CD4-positive, alpha-beta T cell (primary cell): ENCODE measurements at places on chromosomes 5 and 9.

DNA sequence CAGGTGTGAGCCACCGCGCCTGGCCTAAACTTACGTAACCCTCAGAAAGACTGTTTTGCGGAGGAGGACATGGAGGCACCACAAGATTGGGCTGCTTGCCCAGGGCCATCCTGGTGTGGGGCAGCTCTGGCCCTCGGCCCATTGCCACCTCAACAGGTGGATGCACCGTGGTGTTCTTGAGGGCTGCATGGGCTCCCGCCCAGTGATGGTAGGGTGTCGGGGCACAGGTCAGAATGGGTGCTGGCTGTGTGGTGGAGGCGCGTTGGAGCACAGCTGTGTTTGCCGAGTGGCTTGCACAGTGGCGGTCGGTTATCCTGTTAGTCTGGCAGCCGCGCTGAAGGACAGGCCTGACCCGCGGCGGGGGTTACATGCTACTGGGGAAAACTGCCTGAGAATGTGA lies 196.9 kb downstream of the CACNA1B start:
- DNase-seq: no peak

GRCh38 chr5:112711436-112711835 lies 26.2 kb upstream of the APC start:
- DNase-seq: no peak

- DNase-seq: no peak
Observed at GRCh38 chr5:179309751-179310320, 35.4 kb downstream of the ADAMTS2 start.

DNA sequence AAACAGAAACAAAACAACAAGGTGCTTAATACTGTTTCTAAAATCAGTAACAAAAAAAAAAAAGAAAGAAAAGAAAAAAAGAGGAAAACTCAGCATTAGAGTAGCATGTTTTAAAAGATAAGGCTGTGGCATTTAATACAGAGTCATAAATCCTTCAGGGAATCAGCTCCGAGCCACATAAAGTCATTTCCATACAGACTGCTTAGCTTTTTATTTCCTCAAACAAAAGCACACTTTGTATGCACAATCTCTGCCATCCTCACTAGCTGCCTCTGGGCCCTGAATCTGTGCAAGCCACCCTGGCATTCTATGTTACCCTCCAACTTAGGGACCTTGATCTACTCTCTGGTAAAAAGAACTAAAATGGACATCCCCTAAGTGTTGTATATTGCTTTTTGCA lies 87.6 kb downstream of the SEMA6A start:
- no peak for DNase-seq

- DNase-seq: no peak
Observed at GRCh38 chr9:27967210-27967609, 393.9 kb upstream of the C9orf72 start.
